ENCODE measurements at places on chromosomes 5 and 9.

DNA sequence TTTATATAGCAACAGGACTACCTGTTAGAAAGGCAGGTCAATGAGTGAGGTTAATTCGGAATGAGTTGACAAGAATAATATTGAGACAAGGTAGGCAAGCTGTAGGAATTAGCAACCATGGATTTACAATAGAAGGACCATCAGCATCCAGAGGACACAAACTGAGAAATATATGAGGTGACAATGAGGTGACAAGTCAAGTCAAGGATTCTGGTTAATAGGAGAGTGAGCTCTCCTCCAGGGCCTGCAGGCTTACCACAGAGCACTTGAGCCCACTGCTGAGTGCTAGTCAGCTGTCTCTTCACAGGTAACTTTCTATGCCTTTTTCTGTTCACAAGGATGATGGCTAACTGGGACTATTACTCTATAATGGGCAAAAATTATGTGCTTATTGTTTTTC is 227.2 kb downstream of the MRPS30 start:
- no peak for DNase-seq

- DNase-seq = no peak
Measured at GRCh38 chr9:124030969-124031451, 19.4 kb downstream of the LHX2 start.

DNA sequence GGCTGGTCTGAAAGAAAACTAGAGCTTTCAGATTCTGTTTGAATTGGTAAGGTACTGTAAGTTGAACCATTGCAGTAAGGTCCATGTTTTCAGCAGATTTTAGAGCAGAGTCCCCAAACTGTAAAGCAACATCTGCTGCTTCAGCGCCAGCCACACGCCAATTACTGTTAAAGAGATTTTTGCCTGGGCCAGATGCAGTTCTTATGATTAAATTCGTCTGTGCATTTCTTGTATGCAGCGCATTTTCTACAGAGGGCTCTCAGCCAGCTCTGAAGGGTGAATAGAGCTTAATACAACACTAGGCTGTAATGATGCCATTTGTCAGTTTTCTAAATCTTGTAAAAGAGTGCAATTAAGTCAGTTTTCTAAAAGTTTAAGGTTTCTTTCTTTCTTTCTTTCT is 246.3 kb downstream of the COX7C start:
- no peak for DNase-seq

DNA sequence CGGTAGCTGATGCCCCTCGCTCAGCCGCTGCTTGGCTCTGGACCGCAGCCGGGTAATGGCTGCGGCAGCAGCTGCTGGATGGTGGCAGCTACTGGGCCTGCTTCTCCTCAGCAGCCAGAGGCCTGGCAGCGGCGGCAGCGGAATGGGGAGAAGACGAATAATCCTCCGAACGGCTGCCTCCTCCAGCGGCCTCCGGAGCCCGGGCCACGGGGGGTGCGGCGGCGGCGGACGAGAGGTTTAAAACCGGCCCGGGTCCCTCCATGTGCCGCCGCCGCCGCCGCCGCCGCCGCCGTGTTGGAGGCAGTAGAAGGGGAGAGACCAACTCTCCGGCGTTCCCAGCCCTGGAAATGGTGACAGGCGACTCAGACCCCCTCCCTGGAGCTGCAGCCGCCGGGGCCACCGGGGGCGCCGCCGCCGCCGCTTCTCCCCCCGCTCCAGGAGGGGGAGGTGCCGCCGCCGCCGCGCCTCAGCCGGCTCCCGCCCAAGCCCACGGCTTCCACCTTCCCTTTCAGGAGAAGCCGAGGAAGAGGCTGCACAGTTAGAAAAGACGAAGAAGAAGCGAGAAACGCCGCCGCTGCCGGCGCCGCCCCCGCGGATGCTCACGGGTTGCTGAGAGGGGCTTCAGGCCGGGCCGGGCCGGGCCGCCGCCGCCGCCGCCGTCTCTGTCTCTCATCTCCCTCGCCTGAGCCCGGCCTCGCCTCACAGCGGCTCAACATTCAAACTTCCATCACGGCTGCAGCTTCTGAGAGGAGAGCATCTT is 118.4 kb upstream of the PRSS3 start:
- DNase-seq = peak; percentile 63

DNA sequence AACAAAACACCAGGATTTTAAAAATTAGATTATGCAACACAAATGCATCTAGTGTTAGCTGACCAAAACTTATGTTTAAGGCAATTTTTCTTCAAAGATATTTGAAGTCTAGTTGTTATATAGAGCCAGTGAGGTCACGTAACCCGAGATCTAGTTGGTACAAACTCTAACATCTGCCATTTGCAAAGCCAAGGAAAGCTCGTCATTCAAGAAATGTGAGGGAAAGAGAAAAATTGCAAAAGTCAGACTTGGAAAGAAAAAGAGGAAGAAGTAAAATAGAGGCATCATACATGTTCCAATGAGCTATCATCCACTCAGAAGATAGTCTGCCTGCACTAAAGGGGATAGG is 293.4 kb upstream of the PUM3 start:
- DNase-seq = no peak

GRCh38 chr5:175900157-175900556 is 28.8 kb downstream of the CPLX2 start:
- DNase-seq = no peak

GRCh38 chr5:169281625-169282024 is 19.3 kb downstream of the SLIT3 start:
- no peak for DNase-seq

DNA sequence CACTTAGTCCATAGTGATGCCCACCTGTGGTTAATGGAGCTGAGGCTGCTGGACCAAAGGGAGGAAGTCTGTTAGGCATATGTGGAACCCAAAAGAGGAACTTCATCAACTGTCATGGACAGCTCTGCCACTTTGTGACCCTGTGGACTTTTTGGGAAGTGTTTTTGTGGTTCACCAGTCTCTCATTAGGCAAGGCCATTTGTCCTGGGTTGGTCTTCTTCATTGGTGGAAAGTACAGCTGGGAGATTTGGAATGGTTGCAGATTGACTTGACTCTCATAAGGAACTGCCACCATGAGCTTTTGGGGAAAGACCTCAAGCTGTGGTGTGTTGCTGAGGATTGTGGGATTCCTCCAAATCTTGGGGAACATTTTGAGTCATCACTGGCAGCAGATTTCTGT is 31.9 kb upstream of the IL12B start:
- peak; percentile 26 for DNase-seq

DNA sequence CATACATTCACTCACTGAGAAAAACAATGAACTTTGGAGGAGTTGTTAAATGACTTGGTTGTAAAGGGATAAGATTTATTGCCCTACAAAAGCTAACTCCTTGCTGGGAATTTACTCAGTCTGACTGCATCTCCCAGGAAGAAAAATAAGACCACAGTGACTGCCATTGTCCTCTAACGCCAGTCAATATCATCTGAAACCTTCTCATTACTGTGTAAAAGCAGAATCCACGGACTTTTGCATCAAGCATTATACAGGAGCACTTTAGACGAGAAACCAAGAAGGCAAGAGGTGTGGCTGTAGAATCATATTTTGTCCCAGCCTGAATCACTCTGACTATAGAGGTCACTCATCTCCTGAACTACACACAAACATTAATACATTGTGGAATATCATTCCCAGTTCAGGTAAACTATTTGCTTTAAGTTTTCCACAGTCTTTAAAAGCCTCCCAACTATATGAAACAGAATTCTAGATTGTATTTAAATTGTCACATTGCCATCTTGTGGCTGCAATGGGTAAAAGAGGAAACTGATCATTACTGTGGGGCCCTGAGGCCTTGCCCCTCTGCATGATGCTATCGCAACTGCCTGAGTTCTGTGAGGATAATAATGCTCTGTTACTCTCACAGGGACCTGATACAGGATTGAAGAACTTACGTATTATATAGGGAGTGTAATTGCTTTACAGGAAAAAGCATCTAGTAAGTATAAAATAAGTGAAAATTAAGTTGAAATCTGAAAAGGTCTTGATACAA is 142.9 kb downstream of the SLCO4C1 start:
- DNase-seq = peak; percentile 5

GRCh38 chr9:71515626-71516025 is 252.7 kb downstream of the CEMIP2 start:
- DNase-seq = no peak

DNA sequence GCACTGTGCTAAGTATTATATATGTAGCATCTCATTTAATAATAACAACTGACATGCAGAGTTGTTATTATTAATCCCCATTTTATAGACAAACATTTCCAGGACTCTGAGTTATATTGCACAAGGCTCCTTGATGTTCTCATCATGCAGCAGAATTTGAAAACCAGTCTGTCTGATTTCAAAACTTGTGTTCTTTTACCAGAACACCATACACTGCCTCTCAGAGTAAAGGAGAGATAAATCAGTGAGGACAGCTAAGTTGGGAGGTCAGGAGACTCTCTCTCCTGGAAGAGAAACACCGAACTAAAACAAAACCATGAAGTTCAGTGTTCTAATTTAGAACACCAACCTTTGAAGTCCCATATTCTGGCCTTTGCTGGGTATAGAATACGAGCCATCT is 92.7 kb upstream of the TNC start:
- DNase-seq = no peak

DNA sequence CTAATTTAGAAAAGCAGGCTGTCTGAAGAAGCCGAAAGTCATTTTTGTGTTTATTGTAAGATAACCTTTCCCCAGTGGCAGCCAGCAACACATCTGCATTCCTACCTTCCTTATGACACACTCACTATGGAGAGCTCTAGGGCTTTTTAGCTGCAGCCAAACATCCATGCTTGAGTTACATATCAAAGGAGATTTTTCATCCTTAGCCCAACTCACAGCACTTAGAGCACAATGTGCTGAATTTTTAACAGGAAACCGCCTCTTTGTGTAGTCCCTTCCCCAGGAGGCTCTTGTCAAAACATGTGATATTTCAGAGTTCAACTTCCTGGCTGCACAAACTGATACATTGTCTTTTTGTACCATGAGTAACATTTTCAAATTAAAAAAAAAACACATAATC is 379.2 kb downstream of the CTNND2 start:
- no peak for DNase-seq

DNA sequence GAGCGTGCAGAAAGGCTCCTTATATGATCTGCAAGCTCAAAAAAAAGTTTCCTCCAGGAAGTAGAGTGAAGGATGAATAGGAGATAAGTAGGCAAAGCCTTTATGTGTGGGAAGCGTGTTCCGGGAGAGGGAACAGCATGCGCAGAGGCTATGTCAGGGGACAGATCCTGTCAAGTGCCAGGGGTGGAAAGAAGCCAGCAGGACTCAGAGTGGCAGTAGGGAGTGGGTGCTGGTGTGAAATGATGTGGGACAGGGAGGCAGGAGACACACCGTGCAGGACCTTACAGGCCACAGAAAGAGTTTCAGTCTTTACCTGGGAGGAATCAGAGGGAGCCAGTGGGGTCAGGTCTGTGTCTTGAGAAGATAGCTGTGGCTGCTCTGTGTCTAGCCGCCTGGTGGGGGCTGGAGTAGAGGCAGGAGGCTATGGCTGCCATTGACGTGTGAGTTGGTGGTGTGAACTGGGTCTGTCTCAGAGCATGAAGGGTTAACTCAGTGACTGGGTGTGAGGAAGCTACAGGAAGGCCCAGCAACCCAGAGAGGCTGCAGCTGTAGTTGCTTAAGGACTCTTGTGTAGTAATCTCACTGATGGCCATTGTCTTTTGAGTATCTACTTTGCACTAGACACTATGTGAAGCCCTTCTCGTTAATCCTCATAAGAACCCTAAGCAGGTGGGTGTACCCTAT is 71.3 kb downstream of the PPARGC1B start:
- no peak for DNase-seq

GRCh38 chr5:32754284-32754683 is 43.2 kb downstream of the NPR3 start:
- no peak for DNase-seq

- DNase-seq = no peak
Measured at GRCh38 chr9:127567035-127567729, 44.9 kb upstream of the STXBP1 start.

DNA sequence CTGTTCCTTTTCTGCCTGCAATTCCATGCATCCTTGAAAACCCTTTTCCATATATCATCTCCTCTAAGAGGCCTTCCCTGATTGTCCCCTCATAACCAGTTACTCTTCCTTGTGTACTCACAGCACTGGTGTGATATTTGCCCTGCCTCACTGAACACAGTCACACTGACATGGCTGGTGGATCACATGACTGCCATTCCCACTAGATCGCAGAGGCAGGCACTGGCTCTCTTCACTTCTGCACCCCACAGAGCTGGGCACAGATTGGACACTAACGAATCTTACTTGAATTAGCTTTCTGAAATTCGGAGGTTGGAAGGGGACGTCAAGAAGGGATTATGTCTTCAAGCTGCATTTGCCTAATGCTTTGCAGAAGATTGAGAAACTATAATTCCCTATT is 208.0 kb downstream of the PAPPA start:
- DNase-seq = peak; percentile 2

DNA sequence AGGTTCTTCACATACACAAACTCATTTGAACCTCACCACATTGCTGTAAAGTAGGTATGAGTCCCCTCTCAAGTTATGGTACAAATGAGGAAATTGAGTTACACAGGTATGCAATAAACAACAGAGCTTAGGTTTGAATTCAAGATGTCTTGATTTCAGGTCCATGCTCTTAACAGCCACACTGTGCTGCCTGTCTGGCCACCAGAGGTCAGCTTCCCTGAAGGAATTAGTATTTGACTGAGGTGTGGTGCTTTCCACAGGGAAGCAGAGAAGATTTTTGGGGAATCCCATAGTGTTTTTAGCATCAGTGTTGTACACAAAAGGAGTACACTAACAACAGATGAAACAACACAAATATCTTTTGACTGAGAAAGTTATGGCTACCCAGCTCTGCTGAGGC is 94.4 kb upstream of the ITGA1 start:
- DNase-seq = no peak

DNA sequence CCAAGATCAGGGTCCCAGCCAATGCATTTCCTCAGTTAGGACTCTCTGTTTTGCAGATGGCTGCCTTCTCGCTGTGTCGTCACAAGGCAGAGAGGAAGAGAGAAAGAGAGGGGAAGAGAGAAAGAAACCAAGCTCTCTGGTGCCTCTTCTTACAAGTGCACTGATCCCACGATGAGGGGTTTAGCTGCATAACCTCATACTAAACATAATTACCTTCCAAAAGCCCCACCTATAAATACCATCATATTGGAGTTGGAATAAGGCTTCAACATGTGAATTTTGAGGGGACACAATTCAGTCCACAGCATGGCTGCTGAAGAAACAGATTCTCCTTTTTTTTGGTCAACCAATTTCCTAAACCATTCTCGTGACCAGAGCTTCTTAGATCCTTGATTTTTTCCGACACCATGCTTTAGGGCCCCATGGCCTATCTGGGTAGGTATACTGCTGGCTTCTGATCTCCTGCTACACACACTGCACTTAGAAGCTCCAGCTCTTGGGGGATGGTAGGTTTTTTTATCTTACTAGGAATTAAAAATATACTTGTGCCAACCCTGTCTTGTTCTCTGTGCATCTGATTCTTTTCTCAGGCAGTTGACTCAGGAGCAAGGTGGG is 5.1 kb downstream of the CAMK4 start:
- no peak for DNase-seq

GRCh38 chr9:27719711-27720110 is 146.4 kb upstream of the C9orf72 start:
- DNase-seq = no peak
